ENCODE measurements at places on chromosomes 4 and X.

DNA sequence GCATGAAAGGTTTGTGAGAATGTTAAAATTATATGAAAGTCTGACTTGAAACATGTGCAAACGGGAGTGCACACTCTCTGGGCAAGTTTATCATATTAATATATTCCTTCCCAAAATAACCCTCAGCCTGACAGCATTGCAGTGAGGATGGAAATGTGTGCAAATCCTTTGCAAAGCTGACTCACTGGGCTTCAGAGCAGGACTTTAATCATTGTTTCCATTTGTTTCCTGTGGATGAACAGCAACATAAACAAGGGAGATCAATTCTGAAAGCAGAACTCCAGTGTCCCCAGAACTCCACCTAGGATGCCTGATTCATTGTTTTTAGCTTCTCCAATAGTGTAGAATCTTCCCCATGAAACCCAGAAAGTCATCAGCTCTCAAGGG, 32.9 kb downstream of the SLC2A9 start:
- peak; percentile 64 for DNase-seq

DNA sequence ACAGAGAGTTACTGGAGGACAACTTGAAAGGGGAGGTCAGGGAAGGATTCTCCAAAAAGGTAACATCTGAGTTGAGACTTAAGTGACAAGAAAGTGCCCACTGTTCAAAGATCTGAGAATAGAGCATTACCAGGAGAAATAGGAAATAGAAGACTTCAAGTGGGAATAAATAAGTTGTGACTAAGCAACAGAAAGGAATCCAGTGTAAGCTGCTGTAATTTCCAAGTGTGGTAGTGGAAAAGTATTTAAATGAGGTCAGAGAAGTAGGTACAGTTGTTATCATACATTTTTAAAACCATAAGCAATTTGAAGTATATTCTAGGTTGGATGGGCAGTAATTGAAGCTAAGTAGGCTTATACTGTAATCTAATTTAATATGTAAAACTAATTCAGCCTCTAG, 211.9 kb downstream of the FBXO8 start:
- no peak for DNase-seq

DNA sequence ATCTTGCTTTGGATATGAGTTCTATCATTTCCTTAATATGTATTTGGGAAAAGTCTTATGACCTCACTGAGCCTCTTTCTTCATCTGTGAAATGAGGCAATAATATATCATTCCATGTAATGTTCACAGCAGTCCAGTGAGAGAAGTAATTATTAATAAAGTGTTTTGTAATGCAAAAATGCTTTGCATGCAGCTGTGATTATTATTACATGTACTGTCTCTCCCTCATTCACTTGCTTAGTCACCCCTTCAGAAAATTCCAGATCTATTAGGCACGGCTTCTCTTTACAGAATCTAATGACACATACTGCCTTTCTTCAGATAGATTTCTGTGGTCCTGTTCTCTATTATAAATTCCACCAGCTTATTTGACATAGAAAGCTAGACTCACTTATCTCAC, 53.5 kb upstream of the FGF13 start:
- no peak for DNase-seq

GRCh38 chr4:89242864-89243732, 64.5 kb downstream of the GPRIN3 start:
- peak; percentile 19 for DNase-seq

DNA sequence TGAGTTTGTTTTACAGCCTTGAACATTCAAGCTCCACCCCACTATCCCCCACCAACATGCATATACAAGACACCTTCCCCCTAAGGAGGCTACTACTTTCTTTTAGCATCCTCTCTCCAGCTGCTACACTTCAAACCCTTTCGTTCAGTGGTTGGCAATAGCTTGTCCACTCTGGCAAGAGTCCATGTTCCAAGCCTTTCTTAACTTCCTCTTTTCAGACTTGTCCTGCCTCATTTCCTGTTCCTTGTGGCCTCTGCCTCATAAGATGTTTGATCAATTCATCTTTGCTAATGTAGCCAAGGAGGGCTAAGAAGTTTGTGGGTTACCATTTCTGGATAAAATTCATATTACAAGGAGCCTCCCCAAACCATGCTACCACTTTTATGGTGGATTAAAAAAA, 20.8 kb upstream of the ZCCHC12 start:
- peak; percentile 68 for DNase-seq

GRCh38 chr4:128709268-128709667, 100.2 kb upstream of the JADE1 start:
- no peak for DNase-seq

Measured in suppressor macrophage treated with lipopolysaccharide for 4 hours (primary cell).